ENCODE measurements at places on chromosomes 7 and 10. TPM values are rescaled to one million over a fixed set of nuclear protein-coding genes. Genes with fewer than 3 reads are reported as not detected.
A peak's percentile ranks its signal among the peaks of the same experiment; 100 is the strongest.

The THSD7A gene
- total RNA-seq = 0.07 TPM

The TMED4 gene
- total RNA-seq = 81.4 TPM

DNA sequence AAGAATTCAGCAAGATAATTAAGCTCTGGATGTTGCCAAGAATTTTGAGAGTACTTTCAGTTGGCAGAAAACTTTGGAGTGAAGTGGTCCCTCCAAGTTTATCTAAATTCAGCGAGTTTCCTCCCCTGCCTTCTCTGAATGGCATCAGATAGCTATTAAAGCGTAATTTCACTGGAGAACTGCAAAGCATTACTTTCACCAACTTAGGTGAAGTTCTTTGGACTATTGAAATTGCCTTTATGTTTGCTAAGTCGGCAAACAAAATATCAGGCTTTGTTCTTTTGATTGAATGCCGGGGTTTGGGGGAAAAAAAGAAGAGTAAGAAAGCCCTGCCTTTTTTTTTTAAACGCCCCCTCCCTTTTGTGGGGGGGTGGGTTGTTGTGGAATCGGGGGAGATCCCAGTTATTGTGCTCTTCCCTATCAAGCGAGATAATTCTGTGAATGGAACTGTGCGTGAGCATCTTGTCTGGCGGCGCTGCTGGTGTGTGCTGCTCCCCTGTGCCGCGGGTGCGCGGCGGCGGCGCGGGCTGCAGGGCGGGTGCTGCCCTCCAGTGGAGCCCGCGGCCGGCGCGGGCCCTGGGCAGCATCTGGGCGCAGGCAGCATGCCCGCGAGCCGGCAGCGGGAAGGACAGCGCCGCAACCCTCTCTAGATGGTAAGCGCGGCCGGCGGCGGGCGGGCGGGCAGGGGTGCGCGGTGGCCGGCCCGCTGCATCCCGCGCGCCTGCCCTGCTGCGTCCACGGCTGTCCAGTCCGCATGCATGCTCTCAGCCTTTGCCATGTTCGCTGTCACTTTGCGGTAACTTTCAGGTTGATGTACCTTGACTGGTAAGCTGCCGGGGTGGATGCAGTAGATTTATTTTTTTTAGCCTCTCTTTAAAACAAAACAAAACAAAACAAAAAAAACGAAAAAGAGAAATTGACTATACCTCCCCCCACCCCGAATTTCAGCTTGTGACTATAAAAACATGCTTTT lies 176.5 kb downstream of the TCF7L2 start:
- no peak overlapping the region for H3K27ac ChIP-seq
- no peaks in the 10 kb centered on the region for H3K27me3 ChIP-seq
- H3K4me1 ChIP-seq = peaks cover 30% of the 10 kb centered on the region
- DNase-seq = peak; percentile 15
- H3K4me3 ChIP-seq = 0 out of 2 replicates have a peak overlapping the region, but pooled peaks have one; percentile 19

GRCh38 chr10:117005527-117006055 lies 604 bp upstream of the SHTN1 start:
- peak overlapping the region; percentile 78 for H3K4me3 ChIP-seq
- peak; percentile 37 for DNase-seq
- no peaks in the 10 kb centered on the region for H3K27me3 ChIP-seq
- no peaks in the 10 kb centered on the region for H3K36me3 ChIP-seq
- peak overlapping the region; percentile 83 for H3K27ac ChIP-seq

DNA sequence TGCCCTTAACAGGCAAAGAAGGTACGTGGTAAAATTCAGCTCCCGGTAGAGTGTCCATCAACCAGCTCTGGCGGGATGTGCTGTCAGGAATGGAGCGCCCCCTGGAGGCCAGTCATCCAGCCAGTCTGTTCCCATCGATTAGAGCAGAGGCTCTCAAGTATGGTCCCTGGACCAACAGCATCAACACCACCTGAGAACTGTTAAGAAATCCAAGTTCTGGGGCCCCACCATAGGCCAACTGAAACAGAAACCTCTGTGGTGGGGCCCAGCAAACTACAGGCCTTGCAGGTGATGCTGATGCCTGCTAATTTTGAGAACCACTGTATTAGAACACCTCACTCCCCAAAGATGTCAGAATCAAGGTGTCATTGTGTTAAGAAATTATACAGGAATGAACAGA lies 109.2 kb downstream of the DPY19L1 start:
- H3K4me1 ChIP-seq = no peaks in the 10 kb centered on the region
- no peak overlapping the region for H3K4me3 ChIP-seq
- DNase-seq = peak; percentile 46

- no peak for DNase-seq
- H3K36me3 ChIP-seq = no peaks in the 10 kb centered on the region
- peaks cover 65% of the 10 kb centered on the region for H3K4me1 ChIP-seq
- no peaks in the 10 kb centered on the region for H3K27me3 ChIP-seq
Observed at GRCh38 chr7:46150721-46151120, 229.6 kb upstream of the IGFBP3 start.

DNA sequence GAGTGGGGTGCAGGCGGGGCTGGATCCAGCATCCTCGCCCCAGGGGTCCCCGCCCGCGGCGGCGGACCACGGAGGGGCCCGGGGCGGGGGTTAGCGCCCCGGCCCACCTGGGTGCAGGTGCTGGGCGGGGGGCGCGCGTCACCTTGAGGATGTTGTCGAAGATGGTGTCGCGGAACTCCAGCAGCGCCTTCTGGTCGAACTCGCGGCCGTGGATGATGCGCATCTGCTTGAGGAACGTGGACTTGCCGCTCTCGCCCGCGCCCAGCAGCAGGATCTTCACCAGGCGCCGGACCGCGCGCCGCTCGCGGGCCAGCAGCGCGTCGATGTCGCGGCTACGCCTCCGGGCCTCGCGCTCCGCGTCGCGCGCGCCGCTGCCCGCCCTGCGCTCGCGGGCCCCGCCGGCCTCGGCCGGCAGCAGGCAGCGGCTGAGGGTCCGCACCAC lies 376 bp downstream of the GNA12 start:
- H3K4me3 ChIP-seq = peak overlapping the region; percentile 86
- H3K27ac ChIP-seq = no peak overlapping the region
- no peaks in the 10 kb centered on the region for H3K27me3 ChIP-seq
- DNase-seq = no peak

Measured in HepG2 (cell line).